Right cardiac atrium (tissue), 5 donors: ENCODE measurements at places on chromosomes 6 and 20. TPM values are rescaled to one million over a fixed set of nuclear protein-coding genes. Genes with fewer than 3 reads are reported as not detected.

- DNase-seq, result no peak
These were observed 137.2 kb downstream of the EYA2 start for GRCh38 chr20:47031821-47032220.

DNA sequence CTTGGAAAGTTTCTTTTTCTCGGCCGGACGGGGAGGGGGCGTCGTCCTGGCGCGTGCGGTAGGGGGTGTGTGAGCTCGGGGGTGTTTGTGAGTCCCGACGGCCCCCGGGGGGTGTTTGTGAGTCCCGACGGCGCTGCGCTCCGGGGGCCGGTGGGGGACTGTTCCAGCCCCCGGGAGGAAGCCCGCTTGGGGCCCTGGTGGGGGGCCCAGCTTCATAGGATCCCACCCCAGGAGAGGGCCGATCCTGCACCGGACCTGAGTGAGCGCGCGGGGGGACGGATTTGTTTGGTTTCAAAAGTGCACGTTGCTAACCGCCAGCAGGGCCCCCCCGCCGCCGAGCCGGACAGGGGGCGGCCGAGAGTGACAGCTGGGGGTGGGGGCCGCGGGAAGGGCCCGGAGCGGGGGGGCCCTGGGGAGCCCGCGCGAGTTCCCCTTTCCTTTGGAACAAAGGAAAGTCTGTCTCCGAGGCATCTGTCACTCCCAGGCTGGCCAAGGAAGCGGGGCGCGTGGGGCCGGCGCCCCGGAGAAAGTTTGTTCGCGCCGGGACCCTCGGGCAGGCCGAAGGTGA lies 485 bp downstream of the TGIF2 start:
- peak; percentile 41 for DNase-seq

PXDC1 gene
- 18.9 TPM for total RNA-seq

EDN1 gene
- 1.8 TPM for total RNA-seq

VWA7 gene
- 12.8 TPM for total RNA-seq
